Ovary (tissue), 10 donors: ENCODE measurements at places on chromosomes 7 and 10. TPM values are rescaled to one million over a fixed set of nuclear protein-coding genes. Genes with fewer than 3 reads are reported as not detected.

Gene IDI2
- total RNA-seq, result not detected

Gene DNAJC12
- total RNA-seq, result 8.3 TPM

DNA sequence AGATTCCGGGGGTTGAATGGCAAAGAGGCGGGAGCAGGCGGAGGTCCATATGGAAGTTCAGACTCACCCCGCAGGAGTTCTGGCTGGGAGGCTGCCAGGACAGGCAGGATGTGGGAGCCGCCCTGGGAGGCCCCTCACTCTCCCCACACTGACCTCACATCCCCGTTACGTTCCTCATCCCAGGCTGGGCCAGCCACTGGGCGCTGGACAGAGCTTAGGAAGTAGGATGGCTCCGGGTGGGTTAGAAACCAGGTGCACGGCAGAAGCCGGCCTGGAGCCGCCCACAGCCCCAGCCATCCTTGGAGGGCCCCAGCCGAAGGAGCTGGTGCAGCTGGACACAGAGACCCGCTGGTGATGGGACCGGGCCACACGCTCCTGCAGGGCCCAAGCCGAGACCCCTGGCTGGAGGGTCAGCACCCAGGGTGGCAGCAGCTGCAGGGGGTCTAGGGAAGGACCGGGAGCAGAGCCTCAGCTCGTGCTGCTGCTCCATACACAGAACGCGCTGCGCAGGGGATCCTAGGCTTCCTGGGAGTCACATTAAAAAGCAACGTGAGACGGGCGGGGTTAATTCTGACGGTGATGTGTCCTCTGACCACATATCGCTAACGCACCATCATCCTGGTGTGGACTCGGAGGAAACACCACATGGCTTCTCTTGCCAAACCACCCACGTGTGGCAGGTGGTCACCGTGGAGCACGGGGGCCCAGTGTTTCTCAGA lies 98.6 kb upstream of the DIP2C start:
- H3K4me1 ChIP-seq, result peaks cover 3% of the 10 kb centered on the region
- no peaks in the 10 kb centered on the region for H3K36me3 ChIP-seq
- no peak for DNase-seq
- H3K4me3 ChIP-seq, result no peak overlapping the region
- no peak overlapping the region for H3K27ac ChIP-seq
- H3K27me3 ChIP-seq, result no peaks in the 10 kb centered on the region

DNA sequence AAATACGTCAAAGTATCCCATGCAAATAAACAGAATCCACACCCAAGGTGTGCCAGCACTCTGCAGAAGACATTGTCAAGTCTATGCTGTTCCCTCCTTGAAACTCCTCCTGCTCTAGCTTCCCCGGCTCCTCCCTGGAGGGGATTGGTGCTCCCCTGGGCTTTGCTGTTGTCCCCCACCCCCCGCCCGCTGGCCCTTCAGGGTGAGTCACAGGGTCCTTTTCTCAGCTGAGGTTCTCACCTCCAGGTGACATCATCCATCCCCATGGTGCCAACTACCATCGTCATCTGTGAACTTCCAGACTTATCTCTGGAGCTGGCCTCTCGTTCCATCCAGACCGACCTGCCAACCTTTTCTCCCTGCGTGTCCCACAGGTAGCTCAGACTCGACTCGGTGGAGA lies 77.0 kb downstream of the ITIH5 start:
- no peak overlapping the region for H3K27ac ChIP-seq
- no peaks in the 10 kb centered on the region for H3K36me3 ChIP-seq
- no peak overlapping the region for H3K4me3 ChIP-seq
- no peak for DNase-seq
- H3K27me3 ChIP-seq, result no peaks in the 10 kb centered on the region

DNA sequence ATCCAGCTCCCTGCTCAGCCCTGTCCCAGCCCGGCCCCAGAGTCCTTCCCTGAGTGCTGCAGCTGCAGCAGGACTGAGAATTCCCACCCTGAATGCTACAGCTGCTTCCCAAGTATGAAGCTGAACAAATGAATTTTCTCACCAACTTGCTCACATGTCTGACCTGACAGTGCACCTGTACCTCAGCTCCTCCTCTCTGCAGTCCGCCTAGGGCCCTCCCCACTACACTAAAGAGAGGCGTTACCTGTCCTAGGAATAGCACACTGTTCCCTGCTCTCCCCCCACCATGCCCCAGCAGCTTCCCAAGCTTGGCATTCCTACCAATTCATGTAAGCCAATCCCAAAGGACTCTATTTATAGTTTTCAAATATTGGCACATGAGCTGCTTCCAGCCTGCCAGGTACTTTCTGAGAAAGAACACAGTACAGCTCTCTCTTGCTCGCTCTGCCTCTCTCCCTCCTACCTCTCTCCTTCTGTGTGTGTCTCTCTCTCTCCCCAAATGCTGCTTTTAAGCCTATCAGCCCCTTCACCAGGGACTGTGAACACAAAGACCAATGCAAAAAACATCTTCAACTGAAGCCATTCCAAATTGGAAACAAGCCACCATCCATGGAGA lies 400.1 kb downstream of the TNS3 start:
- no peaks in the 10 kb centered on the region for H3K27me3 ChIP-seq
- H3K27ac ChIP-seq, result peak overlapping the region; percentile 13
- peaks cover 14% of the 10 kb centered on the region for H3K4me1 ChIP-seq
- H3K36me3 ChIP-seq, result no peaks in the 10 kb centered on the region

DNA sequence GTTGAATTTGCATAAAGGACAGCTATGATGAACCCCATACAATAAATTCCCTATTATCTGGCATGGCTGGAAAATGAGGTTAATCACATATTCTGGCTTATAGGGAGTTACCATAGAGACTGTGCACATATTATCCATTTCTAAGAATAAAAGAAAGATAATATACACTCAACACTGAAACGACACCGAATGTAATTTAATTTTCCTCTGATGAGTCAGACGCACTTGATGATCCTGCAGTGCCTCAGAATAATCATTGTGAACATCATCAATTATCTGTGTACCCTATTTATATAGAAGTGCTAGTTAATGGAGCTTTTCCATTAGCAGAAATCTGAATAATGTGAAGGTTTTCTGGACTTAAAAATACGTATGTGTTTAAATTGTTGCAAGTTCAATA lies 60.2 kb downstream of the SGCE start:
- no peak overlapping the region for H3K4me3 ChIP-seq
- H3K36me3 ChIP-seq, result no peaks in the 10 kb centered on the region

DNA sequence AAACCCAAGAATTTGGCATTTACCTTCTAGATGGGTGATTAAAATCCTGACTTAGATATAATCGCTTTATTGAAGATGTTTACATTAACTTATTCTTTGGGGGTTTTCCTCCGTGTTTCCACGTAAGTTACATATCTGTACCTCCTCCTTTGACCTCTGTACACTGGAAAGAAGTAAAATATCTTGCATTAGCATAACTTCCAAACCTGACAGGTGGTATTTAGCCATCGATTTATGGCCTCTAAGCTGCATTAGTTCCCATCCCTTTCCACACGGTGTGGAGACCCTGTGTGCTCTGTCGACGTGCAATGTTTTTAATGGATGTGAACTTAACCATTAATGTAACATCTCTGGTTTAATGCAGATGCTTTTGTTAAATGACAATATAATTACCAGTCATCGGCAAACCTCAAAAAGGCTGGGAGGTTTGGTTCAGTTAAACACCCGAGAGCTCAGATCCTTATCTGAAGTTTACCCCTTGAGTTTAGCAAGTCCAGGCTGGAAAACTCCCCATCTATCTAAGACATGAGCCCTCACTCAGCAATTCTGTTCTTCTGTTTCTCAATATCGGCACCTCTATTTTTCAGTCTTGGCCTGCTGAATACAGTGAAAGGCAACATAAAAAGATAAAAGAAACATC lies 295.2 kb downstream of the GATA3 start:
- no peaks in the 10 kb centered on the region for H3K27me3 ChIP-seq
- no peak for DNase-seq
- H3K4me1 ChIP-seq, result no peaks in the 10 kb centered on the region
- no peak overlapping the region for H3K27ac ChIP-seq
- H3K36me3 ChIP-seq, result no peaks in the 10 kb centered on the region
- H3K4me3 ChIP-seq, result no peak overlapping the region

- no peaks in the 10 kb centered on the region for H3K36me3 ChIP-seq
- H3K4me3 ChIP-seq, result no peak overlapping the region
- no peak overlapping the region for H3K27ac ChIP-seq
- H3K4me1 ChIP-seq, result no peaks in the 10 kb centered on the region
Measured at GRCh38 chr7:117269886-117270285, 53.0 kb downstream of the WNT2 start.

GRCh38 chr7:151168003-151168786 lies 701 bp upstream of the GBX1 start:
- H3K4me1 ChIP-seq, result peaks cover 5% of the 10 kb centered on the region
- no peaks in the 10 kb centered on the region for H3K36me3 ChIP-seq
- no peak overlapping the region for H3K27ac ChIP-seq

DNA sequence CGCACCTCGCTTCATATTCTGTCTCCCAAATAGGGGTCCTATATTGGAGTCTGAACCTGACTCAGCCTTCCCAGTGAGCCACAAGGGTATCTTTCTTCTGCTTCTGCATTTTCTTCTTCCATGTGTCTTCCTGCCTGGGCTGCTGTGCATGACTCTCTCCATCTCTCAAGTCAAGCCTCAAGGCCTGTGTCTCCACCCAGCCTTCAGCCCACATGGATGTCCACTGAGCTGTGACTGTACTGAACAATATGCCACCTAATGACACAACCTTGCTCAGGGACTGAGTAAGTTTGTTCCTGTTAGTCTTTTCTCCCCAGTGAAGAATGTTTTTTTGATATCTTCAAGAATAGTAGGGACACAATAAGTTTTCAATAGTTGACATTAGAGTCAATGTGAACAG lies 162.7 kb upstream of the TBX20 start:
- H3K36me3 ChIP-seq, result no peaks in the 10 kb centered on the region
- no peak for DNase-seq
- H3K27ac ChIP-seq, result no peak overlapping the region
- no peak overlapping the region for H3K4me3 ChIP-seq

- no peak overlapping the region for H3K4me3 ChIP-seq
- no peaks in the 10 kb centered on the region for H3K36me3 ChIP-seq
- H3K27me3 ChIP-seq, result no peaks in the 10 kb centered on the region
- peaks cover 4% of the 10 kb centered on the region for H3K4me1 ChIP-seq
- no peak overlapping the region for H3K27ac ChIP-seq
Measured at GRCh38 chr10:23081891-23082290, 13.5 kb upstream of the MSRB2 start.

GRCh38 chr7:35716038-35716803 lies 21.3 kb upstream of the HERPUD2 start:
- no peak for DNase-seq
- no peaks in the 10 kb centered on the region for H3K36me3 ChIP-seq
- no peak overlapping the region for H3K27ac ChIP-seq

DNA sequence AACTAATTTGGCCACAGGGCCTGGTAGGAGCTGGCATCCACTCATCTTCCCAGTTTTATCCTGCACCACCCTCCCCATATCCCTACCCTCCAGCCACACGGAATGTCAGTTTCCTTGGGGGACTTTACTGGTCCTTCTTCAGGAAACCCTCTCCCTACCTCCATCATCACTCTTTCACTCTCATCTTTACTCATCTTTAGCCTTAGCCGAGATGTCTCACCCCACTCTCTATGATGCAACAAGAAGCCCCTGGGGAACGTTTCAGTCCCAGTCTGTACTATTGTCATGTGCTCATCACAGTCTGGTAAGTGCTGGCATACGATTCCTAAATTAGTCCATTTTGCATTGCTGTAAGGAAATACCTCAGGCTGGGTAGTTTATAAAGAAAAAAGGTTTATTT lies 34.9 kb upstream of the TMEM248 start:
- H3K4me3 ChIP-seq, result no peak overlapping the region
- no peaks in the 10 kb centered on the region for H3K4me1 ChIP-seq
- H3K36me3 ChIP-seq, result no peaks in the 10 kb centered on the region
- no peaks in the 10 kb centered on the region for H3K27me3 ChIP-seq

GRCh38 chr7:140402178-140402835 lies 1.6 kb upstream of the RAB19 start:
- no peak overlapping the region for H3K27ac ChIP-seq
- H3K27me3 ChIP-seq, result no peaks in the 10 kb centered on the region
- H3K36me3 ChIP-seq, result no peaks in the 10 kb centered on the region
- no peak for DNase-seq

- no peak overlapping the region for H3K4me3 ChIP-seq
- H3K4me1 ChIP-seq, result no peaks in the 10 kb centered on the region
- no peak overlapping the region for H3K27ac ChIP-seq
- no peaks in the 10 kb centered on the region for H3K27me3 ChIP-seq
- H3K36me3 ChIP-seq, result no peaks in the 10 kb centered on the region
Measured at GRCh38 chr7:31362401-31362800, 21.9 kb upstream of the NEUROD6 start.

DNA sequence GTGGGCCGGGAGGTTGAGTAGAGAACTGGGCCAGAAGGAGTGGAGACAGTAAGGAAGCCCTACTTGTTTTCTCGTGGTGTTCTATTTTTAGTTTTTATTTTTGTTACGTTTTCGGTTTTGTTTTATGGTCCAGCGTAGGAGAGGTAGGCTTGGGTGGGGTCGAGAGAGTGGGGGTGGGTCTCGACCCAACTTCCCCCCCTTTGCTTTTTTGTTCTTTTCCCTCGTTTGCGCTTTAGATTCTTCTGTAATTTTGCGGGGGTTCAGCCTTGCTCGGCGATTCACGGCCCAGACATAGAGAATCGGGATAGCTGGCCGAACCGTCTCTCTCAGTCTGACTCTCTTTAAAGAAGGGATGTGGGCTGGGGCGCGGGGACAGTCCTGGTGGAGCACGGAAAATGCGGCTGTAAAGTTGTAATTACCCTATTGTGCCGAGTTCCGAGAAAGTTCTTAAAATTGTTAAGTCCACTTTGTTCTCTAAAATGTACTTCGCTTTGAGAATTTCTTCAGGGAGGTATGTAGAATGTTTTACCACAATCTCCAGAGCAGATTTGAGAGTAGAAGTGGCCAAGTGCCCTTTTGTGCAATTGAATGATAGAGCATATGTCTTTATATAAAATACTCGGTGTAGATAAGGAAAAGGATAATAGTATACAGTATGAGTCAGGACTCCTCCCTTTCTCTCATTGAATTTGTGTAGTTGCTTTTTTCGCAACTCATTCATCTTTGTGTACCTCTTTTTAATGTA lies 816 bp downstream of the DMTF1 start:
- H3K4me1 ChIP-seq, result no peaks in the 10 kb centered on the region
- H3K27me3 ChIP-seq, result no peaks in the 10 kb centered on the region
- H3K4me3 ChIP-seq, result peak overlapping the region; percentile 97
- peak overlapping the region; percentile 92 for H3K27ac ChIP-seq
- H3K36me3 ChIP-seq, result no peaks in the 10 kb centered on the region

GRCh38 chr7:66267249-66267648 lies 62.1 kb downstream of the TPST1 start:
- no peak overlapping the region for H3K4me3 ChIP-seq
- H3K27ac ChIP-seq, result no peak overlapping the region
- H3K36me3 ChIP-seq, result no peaks in the 10 kb centered on the region
- no peaks in the 10 kb centered on the region for H3K4me1 ChIP-seq
- no peaks in the 10 kb centered on the region for H3K27me3 ChIP-seq
- DNase-seq, result no peak
